ENCODE measurements at places on chromosomes 11 and 22. TPM values are rescaled to one million over a fixed set of nuclear protein-coding genes. Genes with fewer than 3 reads are reported as not detected.

Gene CRYBB2
- not detected for total RNA-seq

Gene EHF
- 4.9 TPM for total RNA-seq

Gene SH3BP1
- total RNA-seq = 3.1 TPM

Gene RTL10
- 18.1 TPM for total RNA-seq

Gene OR5T1
- not detected for total RNA-seq

Gene SDHAF2
- 44.2 TPM for total RNA-seq

Gene C11orf65
- 3.8 TPM for total RNA-seq

Gene FAM83F
- 30.7 TPM for total RNA-seq

Gene OR4D11
- not detected for total RNA-seq

Gene CARD10
- total RNA-seq = 6.5 TPM

Gene LIN7C
- total RNA-seq = 72.8 TPM

Gene PGA3
- total RNA-seq = not detected

GRCh38 chr11:36376888-36377758 is 81.0 kb downstream of the PRR5L start:
- DNase-seq = peak; percentile 10

DNA sequence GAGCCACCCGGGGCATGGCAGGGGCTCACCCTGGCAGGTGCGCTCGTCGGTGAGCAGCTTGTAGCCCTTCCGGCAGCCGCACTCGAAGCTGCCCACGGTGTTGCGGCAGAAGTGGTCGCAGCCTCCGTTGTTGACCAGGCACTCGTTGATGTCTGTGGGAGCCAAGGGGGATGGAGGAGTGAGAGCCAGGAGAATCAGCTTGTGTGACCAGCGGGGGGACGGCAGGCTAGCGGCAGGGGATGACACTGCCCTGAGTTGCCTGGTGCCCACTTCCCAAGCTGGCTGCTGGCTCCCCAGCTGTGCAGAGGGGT is 44.7 kb upstream of the TTLL12 start:
- no peak for DNase-seq

GRCh38 chr11:102972853-102973252 is 17.3 kb upstream of the MMP13 start:
- DNase-seq = no peak

DNA sequence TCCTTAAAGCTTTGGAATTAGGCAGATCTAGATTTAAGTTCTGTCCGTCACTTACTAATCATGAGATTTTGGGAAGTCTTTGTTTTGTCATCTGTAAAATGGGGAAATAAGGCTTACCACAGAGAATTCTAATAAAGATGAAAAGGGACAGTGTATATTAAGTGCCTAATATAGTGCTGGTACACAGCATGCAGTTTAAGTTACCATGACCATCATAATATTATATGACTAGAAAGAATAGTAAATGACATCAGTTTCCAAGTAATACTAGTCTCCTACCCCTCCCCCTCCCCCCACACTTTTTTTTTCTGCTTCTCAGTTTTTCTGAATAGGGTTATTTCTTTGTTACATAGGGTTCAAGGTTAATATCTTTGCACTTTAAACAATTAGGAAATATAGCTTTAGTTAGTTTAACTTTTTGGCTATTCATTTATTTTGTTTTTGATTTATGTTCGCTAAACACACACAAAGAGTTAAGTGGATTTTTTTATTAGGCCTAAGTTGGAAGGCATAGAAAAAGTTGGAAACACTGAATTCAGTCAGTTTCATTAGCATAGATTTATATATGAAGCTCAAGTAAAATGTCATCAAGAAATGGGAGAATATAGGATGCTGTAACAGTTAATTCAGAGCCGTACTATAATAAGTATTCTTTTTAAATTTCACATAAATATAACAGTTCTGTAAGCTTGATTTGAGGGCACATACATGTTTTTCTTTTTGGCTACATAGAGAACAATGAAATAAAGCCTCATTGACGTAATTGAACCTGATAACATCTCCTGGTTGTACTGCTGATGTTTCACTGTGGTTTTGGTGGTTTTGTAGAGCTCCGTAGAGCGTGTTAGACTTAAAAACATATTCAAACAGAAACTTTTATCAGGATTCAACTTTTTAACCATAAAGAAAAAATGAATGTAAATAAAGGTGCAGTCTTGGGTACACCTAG is 121.2 kb downstream of the PDE3B start:
- DNase-seq = no peak

DNA sequence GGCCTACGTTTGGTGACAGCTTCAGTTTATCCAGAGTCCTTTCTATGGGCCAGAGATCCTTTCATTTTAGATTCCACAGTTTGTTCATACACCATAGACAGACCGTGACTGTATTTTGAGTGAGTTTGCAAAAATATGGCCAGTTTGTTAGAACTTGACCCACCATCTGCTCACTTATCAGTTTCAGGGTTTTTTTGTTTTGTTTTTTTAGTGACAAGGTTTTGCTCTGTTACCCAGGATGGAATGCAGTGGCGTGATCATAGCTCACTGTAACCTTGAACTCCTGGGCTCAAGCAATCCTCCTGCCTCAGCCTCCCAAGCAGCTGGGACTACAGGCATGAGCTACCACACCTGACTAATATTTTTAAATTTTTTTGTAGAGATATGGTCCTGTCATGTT is 9.1 kb upstream of the CKAP5 start:
- DNase-seq = no peak

- DNase-seq = no peak
These were observed 125.2 kb upstream of the SNX19 start for GRCh38 chr11:131041331-131042040.

DNA sequence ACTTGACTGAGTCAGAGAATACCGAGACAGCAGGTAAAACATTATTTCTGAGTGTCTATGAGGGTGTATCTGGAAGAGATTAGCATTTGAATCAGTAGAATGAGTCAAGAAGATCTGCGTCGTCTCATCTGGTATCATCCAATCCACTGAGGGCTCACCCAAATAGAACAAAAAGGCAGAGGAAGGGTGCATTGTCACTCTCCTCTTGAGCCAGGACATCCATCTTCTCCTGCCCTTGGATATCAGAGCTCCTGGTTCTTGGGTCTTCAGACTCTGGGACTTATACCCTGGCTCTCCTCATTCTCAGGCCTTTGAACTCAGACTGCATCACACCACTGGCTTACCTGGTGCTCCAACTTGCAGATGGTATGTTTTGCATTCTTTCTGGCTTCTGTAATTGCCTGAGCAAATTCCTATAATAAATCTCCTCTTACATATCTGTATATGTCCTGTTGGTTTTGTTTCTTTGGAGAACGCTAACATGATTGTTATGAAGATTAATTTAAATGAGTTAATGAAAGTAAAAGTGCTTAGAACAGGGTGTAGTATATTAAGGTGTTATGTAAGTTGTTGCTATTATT is 49.3 kb downstream of the ME3 start:
- DNase-seq = no peak

GRCh38 chr11:60891103-60891741 is 15.2 kb downstream of the PRPF19 start:
- DNase-seq = peak; percentile 61

- DNase-seq = no peak
These were observed 35.6 kb downstream of the SIK2 start for GRCh38 chr11:111637885-111638284.

DNA sequence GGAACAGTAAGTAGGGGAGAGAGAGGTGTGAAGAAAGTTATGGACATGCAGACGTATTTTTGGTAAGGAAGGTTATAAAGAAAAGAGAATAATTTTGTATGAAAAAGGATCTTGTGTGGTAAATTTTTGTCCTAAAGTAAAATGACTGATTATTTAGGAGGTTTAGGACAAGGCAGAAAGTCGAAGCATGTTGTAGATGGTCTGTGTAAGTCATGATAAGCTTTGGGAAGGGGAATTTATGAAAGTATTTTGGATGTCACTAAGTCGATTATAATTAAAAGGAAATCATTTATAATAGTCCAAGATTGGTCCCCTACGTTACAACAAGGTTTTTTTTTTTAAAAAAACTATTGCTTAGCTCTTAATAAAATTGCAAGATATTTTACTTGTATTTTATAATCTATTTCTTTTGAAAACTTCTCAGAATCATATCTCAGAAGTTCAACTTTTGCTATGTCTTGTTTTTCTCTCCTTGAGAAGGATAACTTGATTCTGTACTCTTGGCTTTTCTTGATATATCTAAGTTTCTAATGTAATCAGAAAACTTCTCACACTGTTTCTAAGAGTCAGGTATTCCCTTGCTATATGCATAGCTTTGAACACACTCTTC is 10.9 kb upstream of the CABP2 start:
- DNase-seq = no peak

DNA sequence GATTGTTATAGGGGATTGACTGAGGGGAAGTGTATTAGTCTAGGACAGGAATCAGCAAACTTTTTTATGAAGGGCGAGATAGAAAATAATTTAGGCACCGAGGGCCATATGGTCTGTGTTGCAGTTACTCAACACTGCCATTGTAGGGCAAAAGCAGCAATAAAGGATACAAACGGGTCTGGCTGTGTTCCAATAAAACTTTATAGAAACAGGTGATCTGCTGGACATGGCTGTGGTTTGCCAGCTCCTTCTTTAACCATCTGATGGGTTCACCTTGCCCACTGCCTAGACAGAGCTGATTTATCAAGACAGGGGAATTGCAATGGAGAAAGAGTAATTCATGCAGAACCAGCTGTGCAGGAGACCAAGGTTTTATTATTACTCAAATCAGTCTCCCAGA is 20.0 kb downstream of the PRR5L start:
- no peak for DNase-seq

- DNase-seq = no peak
These were observed 95.9 kb downstream of the MIAT start for GRCh38 chr22:26753125-26753862.

DNA sequence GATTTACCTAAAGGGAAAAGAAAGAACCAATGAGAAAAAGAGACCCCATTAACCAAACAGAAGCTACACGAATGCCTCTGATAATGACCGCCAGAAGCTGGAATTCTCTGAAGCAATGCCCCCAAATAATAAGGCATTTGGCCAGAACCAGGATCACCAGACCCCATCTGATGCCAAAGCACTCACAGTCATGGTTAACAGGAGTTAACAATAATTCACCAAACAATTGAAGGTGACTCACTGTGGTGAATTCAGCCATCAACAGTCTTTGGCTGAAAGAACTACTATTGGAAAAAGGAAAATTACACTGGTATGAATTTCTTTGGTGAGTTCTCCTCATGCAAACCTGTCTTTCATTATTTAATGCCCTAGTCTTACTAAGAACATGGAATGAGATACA is 21.9 kb upstream of the NFRKB start:
- no peak for DNase-seq

DNA sequence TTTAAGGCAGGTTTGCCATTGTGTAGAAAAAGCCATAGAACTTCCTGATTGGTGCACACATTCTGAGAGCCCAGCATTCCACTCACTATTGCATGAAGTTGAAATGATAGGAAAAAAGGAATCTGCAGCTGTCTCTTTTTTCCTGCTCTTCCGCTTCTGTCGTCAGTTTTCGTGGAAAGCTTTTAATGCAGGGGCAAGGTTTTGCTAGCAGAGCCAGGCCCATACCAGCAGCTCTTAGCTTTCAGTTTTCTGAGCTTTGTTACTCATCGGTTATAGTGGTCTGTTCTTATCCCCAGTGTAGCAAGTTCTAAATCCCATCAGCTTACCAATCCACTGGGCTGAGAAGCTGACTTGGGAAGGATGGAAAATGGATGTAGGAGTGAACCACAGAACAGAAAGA is 162.9 kb upstream of the TTC12 start:
- DNase-seq = no peak

DNA sequence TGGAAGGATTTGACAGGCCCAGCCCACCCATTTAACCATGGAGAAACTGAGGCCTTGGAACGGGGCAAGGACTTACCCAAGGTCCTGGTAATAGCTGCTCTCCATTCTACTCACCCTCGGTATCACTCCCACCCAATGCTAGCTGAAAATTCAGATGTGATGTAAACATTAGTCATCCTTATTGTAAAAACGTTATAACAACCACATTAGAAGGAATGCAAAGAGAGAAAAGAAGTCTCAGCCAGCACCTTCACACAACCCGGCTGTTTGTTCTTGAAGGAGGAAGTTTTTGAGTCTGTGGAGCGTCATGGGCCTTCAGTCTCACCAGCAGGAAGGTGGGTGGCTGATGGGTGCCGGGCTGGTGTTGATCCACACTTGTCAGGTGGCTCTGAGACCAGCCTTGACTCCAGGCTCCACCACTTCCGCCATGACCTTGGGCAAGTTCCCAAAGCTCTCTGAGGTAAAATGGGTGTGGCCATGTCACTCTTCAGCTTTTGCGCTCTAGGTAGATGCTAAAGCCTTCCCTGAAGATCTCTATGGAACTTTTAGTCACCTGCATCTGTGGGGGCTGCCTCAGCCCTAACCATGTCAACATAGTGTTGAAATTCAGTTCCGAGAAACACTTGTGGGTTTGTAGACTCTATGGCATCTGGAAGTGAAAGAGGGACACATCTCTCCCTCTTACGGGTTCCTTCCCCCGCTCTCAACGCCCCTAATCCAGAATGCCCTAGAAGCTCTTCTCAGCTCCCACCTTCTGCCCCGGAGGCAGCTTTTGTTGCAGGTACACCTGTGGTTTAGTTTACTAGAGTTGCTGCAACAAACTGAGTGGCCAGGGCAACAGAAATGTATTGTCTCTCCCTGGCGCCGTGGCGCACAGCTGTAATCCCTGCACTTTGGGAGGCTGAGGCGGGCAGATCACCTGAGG is 14.8 kb downstream of the CD6 start:
- no peak for DNase-seq

DNA sequence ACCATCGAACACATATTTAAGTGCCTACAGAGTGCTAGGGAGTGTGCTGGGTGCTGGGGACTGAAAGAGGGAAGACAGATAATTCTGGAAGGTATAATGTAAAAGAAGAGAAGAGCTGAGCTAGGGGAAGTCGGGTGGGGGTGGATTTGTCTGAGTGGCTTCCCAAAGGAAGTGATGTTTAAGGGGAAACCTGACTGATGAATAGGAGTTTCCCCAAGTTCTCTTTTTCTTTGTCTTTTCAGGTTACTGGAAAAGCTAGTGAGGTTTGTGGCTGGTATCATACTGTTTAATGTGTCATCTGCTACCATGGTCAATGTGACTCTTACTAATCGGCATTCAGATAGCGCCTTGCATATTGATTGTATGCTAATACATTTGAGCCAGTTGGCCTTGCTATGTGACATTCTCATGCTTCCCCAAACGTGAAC is 151.6 kb upstream of the MTMR2 start:
- DNase-seq = no peak

DNA sequence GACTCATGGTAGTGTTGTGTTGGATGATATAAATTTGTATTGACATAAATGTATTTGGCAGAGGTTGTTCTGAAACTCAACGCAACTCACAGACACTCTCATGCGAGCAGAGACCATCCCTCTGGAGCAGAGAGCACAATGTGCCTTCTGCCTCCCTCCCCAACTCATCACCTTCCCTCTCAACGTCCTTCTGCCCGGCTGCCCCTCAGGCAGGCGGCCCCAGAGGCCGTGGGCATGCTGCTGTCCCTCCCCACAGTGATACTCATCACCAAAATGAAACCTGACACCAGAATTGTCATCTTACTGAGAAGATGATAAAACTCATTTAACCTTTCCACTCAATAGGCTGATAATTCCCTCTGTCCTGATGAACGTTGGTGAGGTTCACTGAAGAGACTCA is 260.6 kb downstream of the ETS1 start:
- DNase-seq = no peak

- no peak for DNase-seq
These were observed 16.4 kb downstream of the PRR5 start for GRCh38 chr22:44718418-44718817.

Data from thyroid gland (tissue), 4 donors.